Muscle of leg (tissue), 16 donors: ENCODE measurements at places on chromosomes 3 and 15. TPM values are rescaled to one million over a fixed set of nuclear protein-coding genes. Genes with fewer than 3 reads are reported as not detected.
A peak's percentile ranks its signal among the peaks of the same experiment; 100 is the strongest.

DNA sequence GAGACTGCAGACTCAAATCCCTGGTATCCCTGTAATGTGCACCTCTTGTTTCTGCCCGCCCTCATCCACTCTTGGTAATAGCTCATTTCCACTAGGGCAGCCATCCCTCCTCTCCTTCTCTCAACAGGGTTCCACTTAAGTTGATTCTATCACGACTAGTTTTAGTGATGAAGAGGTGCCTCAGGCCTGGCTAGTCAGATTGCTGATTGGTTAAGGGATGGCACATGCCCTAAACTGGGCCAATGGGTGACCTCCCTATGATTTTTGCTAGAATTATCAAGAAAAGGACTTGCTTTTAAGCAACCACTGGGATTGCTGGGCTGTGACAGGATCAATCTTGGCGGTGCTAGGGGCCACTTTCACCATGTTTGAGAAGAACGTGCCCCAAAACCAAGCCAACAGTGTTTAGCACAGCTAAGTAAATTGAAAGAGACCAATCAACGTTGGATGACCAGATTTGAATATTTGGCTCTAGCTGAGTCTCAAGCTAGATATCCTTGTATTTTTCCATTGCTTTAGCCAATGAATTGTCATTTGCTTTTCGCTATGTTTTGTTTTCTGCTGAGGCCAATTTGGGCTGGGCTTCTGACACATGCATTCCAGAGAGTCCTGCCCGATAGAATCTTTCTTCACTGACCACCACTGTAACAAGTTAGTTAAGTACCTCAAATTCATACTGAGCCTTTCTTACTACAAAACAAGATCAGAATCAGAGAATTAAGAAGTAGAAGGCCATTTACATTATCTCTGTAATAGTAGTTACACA lies 131.0 kb downstream of the PDZRN3 start:
- H3K27me3 ChIP-seq: no peaks in the 10 kb centered on the region
- peaks cover 22% of the 10 kb centered on the region for H3K4me1 ChIP-seq
- DNase-seq: peak; percentile 78
- H3K4me3 ChIP-seq: no peak overlapping the region

- DNase-seq: peak; percentile 70
- H3K27ac ChIP-seq: no peak overlapping the region
- no peak overlapping the region for H3K4me3 ChIP-seq
- H3K4me1 ChIP-seq: peaks cover 4% of the 10 kb centered on the region
Observed at GRCh38 chr15:95494971-95495541, 835.4 kb upstream of the NR2F2 start.

DNA sequence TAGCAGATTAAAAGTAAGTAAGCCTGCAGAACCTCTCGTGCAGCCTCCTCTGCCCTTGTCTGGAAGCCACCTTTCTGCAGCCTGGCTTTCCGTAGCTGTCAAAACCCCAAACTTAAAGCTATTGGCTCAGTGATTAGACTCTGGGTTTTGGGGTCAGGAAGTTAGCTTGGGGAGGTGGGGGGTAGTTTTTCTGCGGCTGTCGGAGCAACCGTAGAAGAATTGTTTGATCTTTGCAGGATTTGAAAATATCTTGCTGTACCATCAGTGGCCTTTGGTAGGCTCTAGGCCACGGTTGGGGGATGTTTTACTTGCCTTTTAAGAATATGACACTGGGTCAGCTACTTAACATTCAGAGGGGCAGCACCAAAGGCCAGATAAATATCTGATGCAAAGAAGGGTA lies 88.4 kb upstream of the RASGRP1 start:
- no peaks in the 10 kb centered on the region for H3K4me1 ChIP-seq
- H3K27ac ChIP-seq: no peak overlapping the region
- DNase-seq: no peak
- H3K36me3 ChIP-seq: no peaks in the 10 kb centered on the region
- no peak overlapping the region for H3K4me3 ChIP-seq
- H3K27me3 ChIP-seq: no peaks in the 10 kb centered on the region

The MASP1 gene
- 8.2 TPM for total RNA-seq

The SEMA3G gene
- 10.8 TPM for total RNA-seq

The ZNF385D gene
- 10.6 TPM for total RNA-seq
